ENCODE measurements at places on chromosomes 13 and 19. TPM values are rescaled to one million over a fixed set of nuclear protein-coding genes. Genes with fewer than 3 reads are reported as not detected.

DNA sequence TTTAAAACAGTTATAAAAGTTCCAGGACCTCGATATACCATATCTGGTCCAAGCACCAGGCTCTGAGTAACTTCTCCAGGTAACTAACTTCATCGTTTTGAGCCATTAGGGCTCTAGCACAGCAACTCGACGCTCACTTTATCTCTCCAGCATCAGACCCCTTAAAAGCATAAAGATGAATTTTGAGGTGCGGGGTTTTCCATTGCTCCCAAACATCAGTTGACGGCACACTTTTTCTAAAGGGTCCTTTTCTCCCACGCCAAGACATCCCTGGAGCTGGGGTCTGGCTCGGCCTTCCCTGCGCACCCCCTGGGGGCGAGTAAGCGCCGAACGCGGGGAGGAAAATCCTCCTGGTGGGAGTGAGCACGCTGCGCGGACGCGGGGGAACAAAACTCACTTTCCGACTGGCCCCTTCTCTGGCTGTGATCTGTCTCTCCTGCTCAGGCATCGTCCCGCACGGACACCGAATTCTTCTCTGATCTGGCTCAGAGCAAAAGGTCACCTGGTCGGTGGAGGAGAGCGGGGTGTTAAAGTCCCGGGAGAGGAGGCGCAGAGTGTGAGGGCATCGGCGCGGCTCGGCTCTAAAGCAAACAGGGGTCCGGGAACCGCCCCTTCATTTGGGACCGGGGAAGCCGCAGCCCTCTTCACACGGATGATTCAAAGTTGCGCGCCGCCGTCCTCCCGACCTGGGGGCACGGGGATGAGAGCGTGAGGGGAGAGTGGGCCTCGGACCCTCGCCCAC lies at the start of gene ATP7B:
Gene ATP7B, minus strand, starts transcription at position 561 of the 742 bp plus-strand sequence. Its CDS starts 113 bp downstream, at position 448.
- no peak for DNase-seq

- no peak for DNase-seq
Measured at GRCh38 chr13:99103536-99103935, 97.1 kb upstream of the UBAC2 start.

ERFL gene
- total RNA-seq, result not detected

PSG1 gene
- total RNA-seq, result 0.70 TPM

ZSCAN1 gene
- not detected for total RNA-seq

FFAR1 gene
- total RNA-seq, result not detected

MTUS2 gene
- total RNA-seq, result not detected

CNN1 gene
- total RNA-seq, result 10.9 TPM

GRCh38 chr13:50685491-50685890 lies 158.0 kb downstream of the DLEU7 start:
- DNase-seq, result peak; percentile 22

PCSK4 gene
- total RNA-seq, result 4.9 TPM

GRCh38 chr19:1495799-1496713 lies 5.1 kb downstream of the REEP6 start:
- DNase-seq, result no peak

DNA sequence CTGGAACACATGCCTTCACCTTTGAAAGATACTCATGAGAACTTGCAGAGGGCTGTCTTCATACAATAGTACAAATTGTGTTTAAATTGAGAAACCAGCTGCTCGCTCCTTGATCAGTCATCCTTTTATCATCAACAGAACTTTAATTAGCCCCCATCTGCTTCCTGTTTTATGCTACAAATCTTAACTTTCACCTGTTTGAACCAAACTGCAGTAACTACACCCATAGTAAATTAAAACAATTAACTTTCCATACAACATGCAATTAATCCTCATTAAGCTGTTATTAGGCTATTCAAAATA lies 85.2 kb downstream of the FOXO1 start:
- DNase-seq, result no peak

- DNase-seq, result no peak
Measured at GRCh38 chr19:45990113-45990728, 5.0 kb upstream of the CCDC61 start.

GJA3 gene
- total RNA-seq, result not detected

DNA sequence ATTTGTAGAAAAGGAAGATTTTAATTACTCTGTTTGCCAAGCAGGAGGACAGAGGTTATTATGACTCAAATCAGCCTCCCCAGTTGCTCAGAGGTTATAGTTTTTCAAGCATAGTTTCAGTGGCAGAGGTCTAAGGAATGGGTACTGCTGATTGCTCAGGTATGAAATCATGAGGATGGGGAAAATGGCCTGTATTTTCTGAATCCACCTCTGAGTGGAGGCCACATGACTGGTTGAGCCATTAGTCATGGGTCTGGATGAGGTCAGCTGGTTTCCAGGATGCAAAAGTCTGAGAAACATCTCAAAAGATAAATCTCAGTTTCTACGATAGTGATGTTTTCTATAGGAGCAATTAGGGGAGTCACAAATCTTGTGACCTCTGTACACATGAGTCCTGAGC lies 62.8 kb upstream of the CEACAM8 start:
- peak; percentile 48 for DNase-seq

DNA sequence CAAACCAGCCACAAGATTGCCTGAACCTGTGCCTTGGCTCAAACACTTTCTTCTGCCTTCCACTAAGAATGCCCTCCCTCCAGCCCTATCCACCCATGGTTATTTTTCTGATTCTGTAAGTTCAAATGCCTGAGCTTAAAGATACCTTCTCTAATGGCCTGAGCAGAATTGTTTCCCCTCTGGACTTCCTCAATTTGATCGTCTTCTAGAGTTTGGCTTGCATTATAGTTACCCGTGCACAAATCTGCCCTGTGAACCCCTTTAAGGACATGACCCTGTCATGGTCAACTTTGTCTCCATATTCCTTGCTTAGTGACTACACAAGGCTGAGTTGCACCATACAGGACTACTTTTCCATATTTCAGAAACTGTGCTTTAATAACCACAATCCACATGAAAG lies 481.0 kb downstream of the FOXO1 start:
- no peak for DNase-seq

DNA sequence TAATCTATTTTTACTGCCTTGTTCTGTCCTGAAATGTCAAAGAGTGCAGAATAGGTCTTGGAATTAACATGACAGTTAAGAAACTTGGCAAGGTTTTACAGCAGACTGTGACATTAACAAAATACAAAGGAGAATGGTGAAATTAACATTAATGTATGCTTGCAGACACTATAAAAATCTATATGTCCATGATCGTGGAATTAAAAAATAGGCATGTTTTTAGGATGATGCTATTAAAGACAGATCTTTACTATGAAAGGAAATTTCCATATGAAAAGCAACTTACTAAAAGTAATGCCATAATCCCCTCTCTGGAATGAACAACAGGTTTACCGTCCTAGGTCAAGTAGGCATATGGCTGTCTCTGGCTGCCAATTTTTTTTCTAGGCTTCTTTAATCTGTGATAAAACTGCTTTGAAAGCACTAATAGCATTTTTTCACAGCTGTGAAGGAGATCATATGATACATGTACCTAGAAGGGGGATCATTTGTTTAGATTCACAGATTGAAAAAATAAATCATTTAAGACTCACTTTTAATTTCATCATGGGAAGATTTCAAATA lies 291.5 kb downstream of the ZNF536 start:
- DNase-seq, result no peak

S1PR4 gene
- 0.10 TPM for total RNA-seq

ZNF429 gene
- total RNA-seq, result 10.8 TPM

CCNA1 gene
- total RNA-seq, result 1.4 TPM

- no peak for DNase-seq
Measured at GRCh38 chr13:26034018-26034417, 17.8 kb downstream of the SHISA2 start.

LENG9 gene
- 7.7 TPM for total RNA-seq

GNG8 gene
- not detected for total RNA-seq

DNA sequence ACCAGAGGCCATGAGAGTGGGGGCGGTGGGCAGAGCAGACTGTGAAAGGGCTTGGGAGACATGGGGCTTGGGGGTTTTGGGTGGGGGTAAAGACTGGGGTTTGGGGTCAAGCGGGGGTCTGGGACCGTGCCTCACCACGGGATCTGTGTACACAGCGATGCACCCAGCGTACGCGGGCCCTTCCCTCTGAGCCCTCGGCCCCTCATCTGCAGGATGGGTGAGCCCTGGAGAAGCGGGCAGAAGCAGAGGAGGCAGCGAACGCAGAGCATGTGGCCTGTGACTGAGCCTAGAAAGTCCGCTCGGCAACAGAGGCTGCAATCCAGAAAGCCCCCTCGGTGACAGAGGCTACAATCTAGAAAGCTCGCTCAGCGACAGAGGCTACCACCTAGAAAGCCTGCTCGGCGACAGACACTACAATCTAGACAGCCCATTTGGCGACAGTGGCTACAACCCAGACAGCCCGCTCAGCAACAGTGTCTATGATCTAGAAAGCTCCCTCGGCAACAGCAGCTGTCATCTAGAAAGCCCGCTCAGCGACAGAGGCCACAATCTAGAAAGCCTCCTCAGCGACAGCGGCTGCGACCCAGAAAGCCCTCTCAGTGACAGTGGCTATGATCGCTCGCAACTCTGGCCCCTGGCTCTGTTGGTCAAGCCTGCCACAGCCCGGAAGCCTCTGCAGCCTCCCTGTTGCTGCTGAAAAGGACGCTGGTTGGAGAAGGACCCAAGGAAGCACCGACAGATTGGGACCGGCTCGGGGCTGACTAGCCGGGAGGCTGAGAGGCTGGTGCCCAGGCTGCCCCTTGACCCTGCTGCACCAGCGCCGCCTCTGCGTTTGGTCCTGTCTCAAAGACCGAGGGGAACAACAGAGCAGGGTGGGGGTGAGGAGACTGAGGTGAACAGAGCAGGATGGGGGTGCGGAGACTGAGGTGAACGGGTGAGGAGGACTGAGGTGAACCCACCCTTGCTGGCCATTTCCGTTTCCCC lies 68.6 kb downstream of the SPACA7 start:
- no peak for DNase-seq

RAB4B gene
- 9.9 TPM for total RNA-seq

DNA sequence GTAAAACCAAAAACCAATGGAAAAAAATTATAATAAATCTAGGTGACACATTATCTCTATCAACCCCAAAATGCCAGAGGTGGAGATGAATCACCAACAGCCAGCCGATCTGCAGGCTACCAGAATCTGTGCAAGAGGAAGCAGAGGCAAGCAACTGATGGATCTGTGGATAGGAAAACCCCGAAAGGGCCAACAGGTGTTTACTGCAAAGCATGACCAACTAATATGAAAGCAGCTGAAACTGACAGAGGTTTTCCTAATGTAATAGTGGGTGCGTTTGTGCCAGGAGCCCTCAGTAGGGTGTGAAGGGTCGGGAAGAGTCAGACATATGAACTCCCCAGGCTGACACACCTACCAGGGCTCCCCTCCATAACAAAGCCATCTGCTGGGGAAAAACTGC lies 554.6 kb downstream of the RFC3 start:
- DNase-seq, result no peak

GRCh38 chr13:94608586-94608985 lies 6.9 kb downstream of the GPR180 start:
- no peak for DNase-seq

MYBPC2 gene
- not detected for total RNA-seq

DNA sequence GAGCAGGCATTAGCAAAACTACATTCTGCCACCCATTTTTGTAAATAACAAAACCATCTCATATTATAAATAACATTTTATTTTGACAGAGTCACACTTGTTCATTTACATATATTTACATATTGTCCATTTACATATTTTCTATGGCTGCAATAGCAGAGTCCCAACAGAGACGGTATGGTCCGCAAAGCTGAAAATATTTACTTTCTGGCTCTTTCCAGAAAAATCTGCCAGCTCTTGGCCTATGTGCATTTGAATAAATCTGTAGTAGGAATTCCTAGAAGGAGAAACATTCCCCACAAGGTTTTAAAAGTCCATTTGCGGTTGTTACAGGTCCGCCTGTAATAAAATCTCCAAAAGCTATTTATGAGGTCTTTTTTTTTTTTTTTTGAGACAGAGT lies 5.7 kb upstream of the TSPAN16 start:
- DNase-seq, result no peak

All from renal cortical epithelial cell (primary cell).